IMR-90 (cell line): ENCODE measurements at places on chromosomes 11 and 22. TPM values are rescaled to one million over a fixed set of nuclear protein-coding genes. Genes with fewer than 3 reads are reported as not detected.

IFITM10 gene
- polyA plus RNA-seq = 0.15 and 0.59 TPM in 2 replicates

RAB3IL1 gene
- 1.9 TPM in 2 replicates for polyA plus RNA-seq

ADAMTS15 gene
- 4.7 and 5.0 TPM in 2 replicates for polyA plus RNA-seq

A4GALT gene
- polyA plus RNA-seq = 6.1 and 6.3 TPM in 2 replicates

OR51B2 gene
- polyA plus RNA-seq = not detected in 2 replicates

GRCh38 chr11:57399221-57399620, 8.8 kb upstream of the PRG2 start:
- no peaks in the 10 kb centered on the region for H3K4me1 ChIP-seq
- no peak overlapping the region for H3K27ac ChIP-seq
- H3K36me3 ChIP-seq = no peaks in the 10 kb centered on the region
- no peak for DNase-seq
- no peak overlapping the region for H3K4me3 ChIP-seq

DNA sequence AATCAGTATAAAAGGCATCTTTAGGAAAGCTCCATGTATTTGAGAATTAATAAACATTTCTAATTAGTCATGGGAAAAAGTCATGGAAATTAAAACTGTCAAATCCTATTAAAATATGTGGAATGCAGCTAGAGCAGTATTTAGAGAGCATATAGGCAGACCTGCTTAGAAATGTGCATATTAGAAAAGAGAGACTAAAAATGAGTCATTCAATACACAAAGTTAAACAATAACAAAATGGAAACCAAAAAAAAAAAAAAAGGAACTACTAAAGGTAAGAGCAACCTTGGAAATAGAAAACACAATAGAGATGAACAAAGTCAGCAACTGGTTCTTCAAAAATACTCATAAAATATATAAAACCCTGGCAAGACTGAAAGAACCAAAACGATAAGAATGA, 59.7 kb upstream of the RASSF10 start:
- no peaks in the 10 kb centered on the region for H3K36me3 ChIP-seq
- no peak overlapping the region for H3K27ac ChIP-seq
- no peaks in the 10 kb centered on the region for H3K4me1 ChIP-seq
- no peak overlapping the region for H3K4me3 ChIP-seq

- H3K4me3 ChIP-seq = no peak overlapping the region
- DNase-seq = no peak
- no peak overlapping the region for H3K27ac ChIP-seq
- H3K4me1 ChIP-seq = no peaks in the 10 kb centered on the region
Observed at GRCh38 chr22:28541137-28541536, 138.5 kb downstream of the TTC28 start.

GRCh38 chr11:109933126-109933525, 160.1 kb upstream of the ZC3H12C start:
- no peaks in the 10 kb centered on the region for H3K4me1 ChIP-seq
- no peaks in the 10 kb centered on the region for H3K36me3 ChIP-seq
- peak; percentile 33 for DNase-seq
- H3K27ac ChIP-seq = no peak overlapping the region
- H3K4me3 ChIP-seq = no peak overlapping the region
- no peaks in the 10 kb centered on the region; the same call in 1 of the 2 replicates for H3K27me3 ChIP-seq

- H3K27ac ChIP-seq = no peak overlapping the region
- no peaks in the 10 kb centered on the region for H3K4me1 ChIP-seq
- H3K4me3 ChIP-seq = no peak overlapping the region
- DNase-seq = no peak
- no peaks in the 10 kb centered on the region for H3K27me3 ChIP-seq
Observed at GRCh38 chr11:25593221-25593620, 738.7 kb upstream of the ANO3 start.

DNA sequence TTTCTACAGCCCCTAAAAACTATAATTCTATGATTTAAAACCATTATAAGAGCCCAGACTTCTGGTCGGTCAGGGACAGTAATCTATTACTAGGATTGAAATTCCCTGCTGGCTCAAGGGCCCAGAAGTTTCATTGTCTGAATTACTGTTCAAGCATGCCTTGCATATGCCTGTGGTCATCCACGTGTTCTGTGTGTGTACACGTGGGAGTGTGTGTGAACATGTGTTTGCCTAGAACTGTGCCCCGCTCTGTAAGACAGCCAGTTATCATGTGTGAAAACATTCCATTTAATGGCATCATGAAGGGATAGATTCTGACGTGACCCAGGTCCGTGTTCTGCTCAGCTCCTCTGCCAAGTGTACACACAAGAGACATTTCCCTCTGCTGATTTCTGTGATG, 189.3 kb upstream of the NECTIN1 start:
- no peak for DNase-seq
- H3K27ac ChIP-seq = no peak overlapping the region

DNA sequence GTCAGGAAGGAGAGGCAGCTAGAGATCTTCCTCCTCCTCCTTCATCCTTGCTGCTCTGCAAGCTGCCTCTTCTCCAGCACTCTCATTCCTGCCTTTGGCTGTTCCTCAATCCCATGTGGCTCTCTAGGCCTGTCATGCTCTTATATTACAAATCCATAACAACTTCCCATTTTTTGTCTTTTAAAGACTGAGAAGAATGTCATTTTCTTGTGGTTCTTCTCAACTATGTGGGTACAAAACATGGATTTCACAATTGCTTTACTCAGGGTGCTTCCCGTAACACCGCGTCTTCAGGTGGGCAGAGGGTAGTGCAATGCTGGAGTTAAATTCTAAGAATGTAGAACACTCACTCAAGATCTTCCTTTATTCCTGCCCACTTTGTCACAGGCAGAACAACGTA, 6.8 kb upstream of the CAT start:
- H3K4me1 ChIP-seq = peaks cover 1% of the 10 kb centered on the region; the same call in 1 of the 2 replicates
- H3K27ac ChIP-seq = no peak overlapping the region
- no peak overlapping the region for H3K4me3 ChIP-seq
- H3K27me3 ChIP-seq = no peaks in the 10 kb centered on the region; the same call in 1 of the 2 replicates
- DNase-seq = no peak
- H3K36me3 ChIP-seq = no peaks in the 10 kb centered on the region

DNA sequence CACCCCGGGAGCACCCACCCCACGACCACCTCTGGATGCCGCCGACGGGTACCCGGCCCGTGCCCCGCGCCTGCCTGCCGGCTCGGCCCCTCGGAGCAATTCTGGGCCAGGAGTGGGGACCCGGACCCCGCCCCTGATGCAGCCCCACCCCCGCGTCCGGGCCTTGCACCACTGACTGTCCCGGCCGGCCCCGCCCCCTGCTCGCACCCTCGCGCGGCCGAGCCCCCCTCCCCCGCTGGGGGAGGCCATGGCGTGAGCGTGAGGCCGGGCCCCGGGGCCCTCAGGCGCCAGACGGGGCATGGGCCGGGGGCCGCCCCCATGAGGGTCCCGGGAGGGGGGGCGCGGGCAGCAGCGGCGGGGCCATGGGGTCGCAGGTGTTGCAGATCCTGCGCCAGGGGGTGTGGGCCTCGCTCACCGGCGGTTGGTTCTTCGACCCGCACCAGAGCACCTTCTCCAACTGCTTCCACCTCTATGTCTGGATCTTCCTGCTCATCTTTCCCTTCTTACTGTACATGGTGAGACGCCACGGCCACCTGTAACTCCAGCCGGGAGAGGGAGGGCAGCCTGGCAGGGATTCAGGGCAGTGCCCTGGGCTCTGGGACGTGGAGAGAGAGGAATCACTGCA, 486 bp downstream of the PCNX3 start:
- H3K4me3 ChIP-seq = peak overlapping the region; percentile 56
- H3K36me3 ChIP-seq = peaks cover 30% of the 10 kb centered on the region; the same call in 1 of the 2 replicates
- DNase-seq = no peak
- H3K4me1 ChIP-seq = peaks cover 19% of the 10 kb centered on the region
- H3K27me3 ChIP-seq = no peaks in the 10 kb centered on the region

- H3K4me3 ChIP-seq = no peak overlapping the region
- DNase-seq = peak; percentile 73
- H3K27ac ChIP-seq = peak overlapping the region; percentile 24
Observed at GRCh38 chr11:3022300-3022967, 30.3 kb upstream of the NAP1L4 start.

DNA sequence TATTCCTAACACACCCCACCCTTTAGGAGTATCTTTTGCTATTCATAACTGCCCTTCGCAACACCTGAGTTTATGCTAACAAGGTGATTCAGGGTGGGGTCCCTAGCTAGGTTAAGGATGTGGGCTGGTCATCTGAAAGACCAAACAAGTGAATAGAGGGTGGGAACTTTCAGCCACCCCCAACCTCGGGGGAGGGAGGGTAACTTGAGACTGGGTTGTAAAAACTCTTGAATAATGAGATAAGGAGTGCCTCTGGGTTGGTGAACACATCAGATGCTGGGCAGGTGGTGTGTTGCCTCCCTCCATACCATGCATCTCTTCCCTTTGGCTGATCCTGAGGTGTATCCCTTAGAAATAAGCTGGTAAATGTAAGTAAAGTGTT, 111.5 kb downstream of the SWAP70 start:
- H3K27me3 ChIP-seq = no peaks in the 10 kb centered on the region
- H3K4me3 ChIP-seq = no peak overlapping the region; the same call in 1 of the 2 replicates
- peak overlapping the region; percentile 89 for H3K27ac ChIP-seq
- DNase-seq = no peak

DNA sequence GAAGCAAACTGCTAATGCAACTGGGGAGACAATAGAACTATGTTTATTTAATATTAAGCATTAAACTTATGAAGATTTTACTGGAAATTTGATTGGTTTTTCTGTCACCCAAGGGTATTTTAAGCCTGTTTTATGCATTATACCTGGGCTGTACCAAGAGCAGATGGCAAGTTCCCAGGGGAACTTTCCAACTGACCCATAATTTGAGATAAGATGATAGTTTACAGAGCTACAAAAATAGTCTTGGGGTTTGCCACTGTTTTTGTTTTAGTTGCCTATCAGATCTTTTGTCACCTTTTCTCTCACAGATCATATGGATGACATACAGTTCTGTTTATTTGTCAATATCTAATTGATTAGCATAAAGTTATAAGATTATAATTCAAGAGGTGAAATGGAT, 43.9 kb downstream of the PDE3B start:
- no peaks in the 10 kb centered on the region for H3K4me1 ChIP-seq
- no peaks in the 10 kb centered on the region for H3K36me3 ChIP-seq
- H3K27me3 ChIP-seq = no peaks in the 10 kb centered on the region
- no peak overlapping the region for H3K27ac ChIP-seq

- peaks cover 14% of the 10 kb centered on the region for H3K36me3 ChIP-seq
- no peak overlapping the region for H3K4me3 ChIP-seq
- H3K4me1 ChIP-seq = peaks cover 26% of the 10 kb centered on the region
Observed at GRCh38 chr11:33703788-33704187, 3.2 kb upstream of the C11orf91 start.

- peak; percentile 61 for DNase-seq
- peak overlapping the region; percentile 54; the same call in 1 of the 2 replicates for H3K27ac ChIP-seq
- no peaks in the 10 kb centered on the region for H3K27me3 ChIP-seq
Observed at GRCh38 chr11:62104816-62105653, 18.8 kb upstream of the INCENP start.

DNA sequence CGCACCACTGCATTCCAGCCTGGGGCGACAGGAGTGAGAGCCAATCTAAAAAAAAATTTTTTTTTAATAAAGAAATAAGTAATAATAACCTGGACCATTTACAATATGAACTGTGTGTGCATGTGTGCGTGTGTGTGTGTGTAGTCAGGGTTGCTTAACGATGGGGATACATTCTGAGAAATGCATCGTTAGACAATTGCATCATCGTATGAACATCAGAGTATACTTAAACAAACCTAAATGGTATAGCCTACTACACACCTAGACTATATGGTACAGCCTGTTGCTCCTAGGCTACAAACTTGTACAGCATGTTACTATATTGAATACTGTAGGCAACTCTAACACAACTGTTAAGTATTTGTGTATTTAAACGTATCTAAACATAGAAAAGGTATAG, 26.4 kb downstream of the RDX start:
- no peak overlapping the region for H3K4me3 ChIP-seq
- no peak for DNase-seq
- no peak overlapping the region for H3K27ac ChIP-seq
- no peaks in the 10 kb centered on the region for H3K4me1 ChIP-seq
- peaks cover 7% of the 10 kb centered on the region; the same call in 1 of the 2 replicates for H3K36me3 ChIP-seq
- H3K27me3 ChIP-seq = no peaks in the 10 kb centered on the region

GRCh38 chr22:20937031-20937793, 20.0 kb downstream of the CRKL start:
- H3K27ac ChIP-seq = no peak overlapping the region
- H3K27me3 ChIP-seq = no peaks in the 10 kb centered on the region
- H3K4me1 ChIP-seq = peaks cover 10% of the 10 kb centered on the region
- DNase-seq = no peak

DNA sequence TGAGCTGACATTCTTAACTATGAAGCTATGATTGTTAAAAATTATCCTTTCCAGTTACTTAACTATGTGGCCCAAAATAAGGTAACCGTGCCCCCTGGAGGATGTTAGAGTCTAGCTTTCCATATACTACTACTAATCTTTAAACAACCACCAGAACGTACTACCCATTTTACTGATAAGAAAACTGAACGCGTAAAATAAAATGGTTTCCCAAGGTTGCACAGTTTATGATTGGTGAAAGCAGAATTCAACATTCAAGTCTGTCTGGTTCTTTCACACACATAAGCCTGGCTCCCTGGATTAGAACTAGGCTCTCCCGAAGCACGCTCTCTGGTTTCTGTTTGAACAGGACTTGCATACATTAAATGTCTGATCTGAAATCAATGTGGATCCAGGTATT, 437.8 kb upstream of the CCDC90B start:
- H3K4me3 ChIP-seq = peak overlapping the region; percentile 63; the same call in 1 of the 2 replicates
- no peaks in the 10 kb centered on the region for H3K4me1 ChIP-seq
- H3K27me3 ChIP-seq = peaks cover 10% of the 10 kb centered on the region
- H3K27ac ChIP-seq = no peak overlapping the region

- H3K4me1 ChIP-seq = no peaks in the 10 kb centered on the region; the same call in 1 of the 2 replicates
- no peak overlapping the region for H3K27ac ChIP-seq
- peak; percentile 1 for DNase-seq
- no peaks in the 10 kb centered on the region for H3K27me3 ChIP-seq
Observed at GRCh38 chr11:31449040-31449439, 60.4 kb downstream of the IMMP1L start.

- H3K4me3 ChIP-seq = no peak overlapping the region
- peak overlapping the region; percentile 34 for H3K27ac ChIP-seq
- peak; percentile 82 for DNase-seq
- no peaks in the 10 kb centered on the region for H3K4me1 ChIP-seq
- H3K27me3 ChIP-seq = no peaks in the 10 kb centered on the region; the same call in 1 of the 2 replicates
- peaks cover 1% of the 10 kb centered on the region; the same call in 1 of the 2 replicates for H3K36me3 ChIP-seq
Observed at GRCh38 chr11:122367809-122368231, 251.8 kb upstream of the BLID start.

DNA sequence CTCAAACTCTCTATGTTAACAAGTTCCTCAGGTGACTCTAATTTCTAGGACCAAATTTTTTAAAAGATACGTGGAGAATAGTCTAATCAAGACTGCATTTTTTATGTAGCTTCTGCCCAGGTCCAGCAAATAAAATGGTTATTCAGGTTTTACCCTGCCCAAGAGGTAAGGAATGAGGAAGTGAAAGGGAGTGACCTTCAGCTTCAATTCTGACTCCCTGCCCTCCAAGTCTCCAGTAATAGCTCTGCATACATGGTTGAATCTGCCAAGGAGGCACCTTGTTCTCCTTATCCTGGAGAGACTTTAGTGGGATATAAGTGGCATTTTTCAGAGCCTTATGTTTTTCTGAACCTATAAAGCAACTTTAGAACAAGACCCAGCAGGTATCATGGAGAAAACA, 15.5 kb downstream of the MUC15 start:
- no peak overlapping the region for H3K27ac ChIP-seq
- H3K4me3 ChIP-seq = no peak overlapping the region
- no peaks in the 10 kb centered on the region for H3K4me1 ChIP-seq
- no peak for DNase-seq
- no peaks in the 10 kb centered on the region for H3K27me3 ChIP-seq
- H3K36me3 ChIP-seq = no peaks in the 10 kb centered on the region

GRCh38 chr11:65903068-65903481, 2.9 kb upstream of the FOSL1 start:
- no peaks in the 10 kb centered on the region for H3K27me3 ChIP-seq
- H3K4me1 ChIP-seq = peaks cover 20% of the 10 kb centered on the region
- H3K27ac ChIP-seq = peak overlapping the region; percentile 97
- H3K36me3 ChIP-seq = peaks cover 3% of the 10 kb centered on the region
- DNase-seq = peak; percentile 91
